ENCODE measurements at places on chromosomes 1 and 21.

- no peak for DNase-seq
Measured at GRCh38 chr1:231735411-231735810, 108.8 kb downstream of the DISC1 start.

DNA sequence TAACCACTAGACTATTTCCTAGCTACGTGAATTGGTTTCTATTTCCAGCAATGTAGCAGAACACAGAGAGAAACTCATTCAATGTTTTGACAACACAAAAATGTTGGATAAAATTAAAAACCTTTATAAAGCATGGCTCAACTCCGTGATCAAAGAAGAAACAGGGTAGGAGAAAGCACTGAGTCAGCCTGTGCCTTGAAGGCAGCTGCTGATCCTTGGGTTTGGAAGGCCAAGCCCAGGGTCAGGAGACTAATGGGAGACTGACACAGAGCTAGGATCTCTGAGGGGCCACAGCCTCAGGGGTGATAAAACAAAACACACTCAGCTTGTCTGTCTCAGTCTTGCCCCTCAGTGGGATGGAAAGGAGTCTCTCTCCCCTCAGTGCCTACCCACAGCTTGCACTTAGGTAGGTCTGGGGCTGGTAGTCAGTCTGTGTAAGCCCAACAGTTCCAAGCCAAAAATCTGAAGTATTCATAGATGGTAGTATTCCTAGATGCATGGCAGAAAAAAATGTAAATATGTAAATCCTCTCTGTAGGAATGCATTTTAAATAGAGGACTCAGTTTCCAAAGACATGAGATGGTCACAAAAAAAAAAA, 53.3 kb downstream of the B3GALNT2 start:
- no peak for DNase-seq

DNA sequence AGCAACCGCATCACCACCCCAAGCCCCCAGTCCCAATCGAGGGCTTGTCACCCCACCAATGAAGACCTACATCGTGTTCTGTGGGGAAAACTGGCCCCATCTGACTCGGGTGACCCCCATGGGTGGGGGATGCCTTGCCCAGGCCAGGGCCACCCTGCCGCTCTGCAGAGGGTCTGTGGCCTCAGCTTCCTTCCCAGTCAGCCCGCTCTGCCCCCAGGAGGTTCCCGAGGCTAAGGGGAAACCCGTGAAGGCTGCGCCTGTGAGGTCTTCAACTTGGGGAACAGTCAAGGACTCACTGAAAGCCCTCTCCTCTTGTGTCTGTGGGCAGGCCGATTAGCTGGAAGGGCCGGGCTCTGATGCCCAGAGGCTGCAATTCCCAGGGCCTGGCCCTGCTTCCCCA, 2.0 kb downstream of the SRARP start:
- no peak for DNase-seq

- no peak for DNase-seq
Measured at GRCh38 chr1:171972846-171973245, 131.5 kb downstream of the DNM3 start.

GRCh38 chr1:216485042-216485441, 61.8 kb upstream of the USH2A start:
- no peak for DNase-seq

Measured in activated T-cell treated with anti-CD3 and anti-CD28 coated beads, Interleukin-2, amount 50 U/mL, for 4 hours (primary cell).